CD4-positive, alpha-beta T cell treated with Interleukin-10 for 1 hour (primary cell): ENCODE measurements at places on chromosomes 11 and 22.

DNA sequence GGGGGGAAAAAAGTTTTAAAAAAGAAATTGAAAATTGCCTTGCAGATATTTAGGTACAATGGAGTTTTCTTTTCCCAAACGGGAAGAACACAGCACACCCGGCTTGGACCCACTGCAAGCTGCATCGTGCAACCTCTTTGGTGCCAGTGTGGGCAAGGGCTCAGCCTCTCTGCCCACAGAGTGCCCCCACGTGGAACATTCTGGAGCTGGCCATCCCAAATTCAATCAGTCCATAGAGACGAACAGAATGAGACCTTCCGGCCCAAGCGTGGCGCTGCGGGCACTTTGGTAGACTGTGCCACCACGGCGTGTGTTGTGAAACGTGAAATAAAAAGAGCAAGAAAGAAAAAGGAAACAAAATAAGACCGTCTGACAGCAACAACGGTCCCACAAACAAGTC lies 964.9 kb downstream of the NTM start:
- no peak for DNase-seq

DNA sequence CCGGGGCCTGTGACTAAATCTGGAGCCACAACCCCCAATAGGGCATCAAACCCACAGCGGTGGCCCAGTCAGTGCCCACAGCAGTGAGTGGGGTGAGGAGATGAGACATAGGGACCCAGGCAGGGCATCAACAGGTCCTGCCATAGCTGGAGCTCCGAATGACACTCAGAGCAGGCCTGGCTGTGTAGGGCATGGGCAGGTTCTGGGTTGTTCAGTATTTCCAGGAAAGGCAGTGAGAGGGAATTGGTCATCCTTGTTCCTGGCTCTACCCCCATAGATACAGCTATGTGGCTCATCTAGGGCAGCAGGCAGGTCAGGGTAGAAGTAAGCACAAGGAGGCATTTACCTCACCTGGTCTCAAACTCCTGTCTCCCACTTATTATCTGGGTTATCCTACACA lies 126.6 kb downstream of the BUD13 start:
- no peak for DNase-seq

- DNase-seq: no peak
Observed at GRCh38 chr11:128251140-128251539, 336.2 kb downstream of the ETS1 start.

- no peak for DNase-seq
Observed at GRCh38 chr11:69008737-69009440, 4.2 kb downstream of the MRGPRF start.

DNA sequence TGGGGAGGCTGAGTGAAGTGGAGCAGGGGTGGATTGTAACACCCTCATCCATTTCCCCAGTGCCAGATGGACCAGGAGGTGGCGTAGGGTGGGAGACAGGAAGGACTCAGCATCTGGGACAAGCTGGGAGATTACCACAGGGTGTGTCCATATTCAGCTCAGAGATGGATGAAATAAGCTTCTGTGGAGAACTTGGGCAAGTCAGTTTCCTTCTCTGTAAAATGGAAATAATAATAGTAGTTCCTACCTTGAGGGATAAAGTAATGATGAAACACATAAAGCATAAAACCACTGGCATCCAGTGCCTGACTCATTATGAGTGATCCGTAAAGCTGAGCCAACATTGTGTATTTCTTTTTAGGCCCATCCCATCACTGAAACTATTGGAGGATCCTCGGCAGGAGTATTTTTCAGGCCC lies 607 bp upstream of the ROBO4 start:
- no peak for DNase-seq

DNA sequence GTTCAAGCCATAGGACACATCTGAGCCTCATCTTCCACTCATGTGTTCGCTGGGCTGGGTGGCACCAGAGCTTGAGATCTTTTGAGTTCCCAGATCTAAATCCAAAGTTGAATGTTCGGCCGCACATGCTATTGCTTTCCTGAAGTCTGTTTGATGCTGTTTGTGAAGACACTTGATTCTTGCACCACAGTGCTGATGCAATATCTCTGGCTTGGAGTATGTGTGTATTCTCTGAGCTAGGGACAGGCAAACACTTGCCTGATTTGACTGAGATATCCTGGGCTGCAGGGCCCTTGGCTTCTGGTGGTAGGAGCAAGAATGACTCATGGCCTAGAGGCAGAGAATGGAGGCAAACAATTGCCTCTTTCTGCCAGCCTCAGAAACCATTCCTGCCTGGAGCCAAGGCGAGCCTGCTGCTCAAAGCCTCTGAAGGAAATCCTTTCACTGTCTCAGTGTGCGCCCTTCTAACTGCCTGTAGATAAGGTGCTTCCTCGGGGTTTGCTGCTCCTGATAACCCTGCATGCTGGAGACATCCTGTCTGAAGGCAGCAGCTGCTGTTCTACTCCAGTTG lies 73.0 kb downstream of the CYB5R2 start:
- no peak for DNase-seq

GRCh38 chr11:11171854-11172253 lies 181.2 kb downstream of the CSNK2A3 start:
- peak; percentile 72 for DNase-seq

GRCh38 chr11:13114566-13115379 lies 105.7 kb downstream of the RASSF10 start:
- DNase-seq: no peak

DNA sequence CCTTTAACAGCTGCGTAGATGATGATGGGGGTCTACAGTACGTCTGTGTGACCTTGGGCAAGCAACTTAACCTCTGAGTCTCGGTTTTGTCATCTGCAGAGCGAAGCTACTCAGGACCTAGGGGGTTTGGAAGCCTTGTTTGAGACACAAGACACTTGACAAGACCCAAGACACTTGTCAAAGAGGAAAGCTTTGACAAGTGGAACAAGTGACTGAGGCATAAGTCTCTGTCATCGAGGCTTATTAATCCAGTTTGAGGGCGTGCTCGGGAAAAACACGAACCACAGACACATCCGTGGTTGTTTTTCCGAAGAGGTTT lies 732 bp upstream of the PC start:
- no peak for DNase-seq

DNA sequence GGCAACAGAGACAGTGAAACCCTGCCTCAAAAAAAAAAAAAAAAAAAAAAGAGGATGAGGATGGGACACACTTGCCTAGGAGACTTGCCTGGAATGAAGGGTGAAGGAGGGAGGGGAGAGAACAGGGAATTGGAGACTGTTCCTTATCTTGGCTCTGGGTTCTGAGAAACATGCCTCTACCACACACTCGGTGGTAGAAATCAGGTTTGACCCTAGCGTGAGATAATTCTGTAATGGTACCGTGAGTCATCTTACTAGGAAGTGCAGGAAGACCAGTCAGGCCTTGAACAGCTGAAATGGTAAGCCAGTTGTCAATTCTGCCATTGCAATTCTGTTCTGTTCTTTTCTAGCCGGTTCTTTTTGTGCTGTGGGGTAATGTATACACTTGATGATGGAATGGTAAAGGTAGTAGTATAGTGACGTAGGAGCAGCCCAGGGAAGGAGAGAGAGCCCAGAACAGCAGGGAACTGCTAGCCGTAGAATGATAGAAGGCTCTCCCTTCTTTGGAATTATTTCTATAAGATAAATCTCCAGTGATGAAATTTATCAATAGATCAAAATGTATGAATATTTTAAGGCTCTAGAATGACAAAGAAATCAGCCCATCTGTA lies 3.9 kb upstream of the AMBRA1 start:
- no peak for DNase-seq

- peak; percentile 84 for DNase-seq
Observed at GRCh38 chr11:18243783-18244362, 4.6 kb downstream of the SAA2 start.

GRCh38 chr11:61293867-61294716 lies 1.0 kb downstream of the VWCE start:
- peak; percentile 3 for DNase-seq

- DNase-seq: no peak
Observed at GRCh38 chr22:17065433-17065832, 19.4 kb upstream of the IL17RA start.

DNA sequence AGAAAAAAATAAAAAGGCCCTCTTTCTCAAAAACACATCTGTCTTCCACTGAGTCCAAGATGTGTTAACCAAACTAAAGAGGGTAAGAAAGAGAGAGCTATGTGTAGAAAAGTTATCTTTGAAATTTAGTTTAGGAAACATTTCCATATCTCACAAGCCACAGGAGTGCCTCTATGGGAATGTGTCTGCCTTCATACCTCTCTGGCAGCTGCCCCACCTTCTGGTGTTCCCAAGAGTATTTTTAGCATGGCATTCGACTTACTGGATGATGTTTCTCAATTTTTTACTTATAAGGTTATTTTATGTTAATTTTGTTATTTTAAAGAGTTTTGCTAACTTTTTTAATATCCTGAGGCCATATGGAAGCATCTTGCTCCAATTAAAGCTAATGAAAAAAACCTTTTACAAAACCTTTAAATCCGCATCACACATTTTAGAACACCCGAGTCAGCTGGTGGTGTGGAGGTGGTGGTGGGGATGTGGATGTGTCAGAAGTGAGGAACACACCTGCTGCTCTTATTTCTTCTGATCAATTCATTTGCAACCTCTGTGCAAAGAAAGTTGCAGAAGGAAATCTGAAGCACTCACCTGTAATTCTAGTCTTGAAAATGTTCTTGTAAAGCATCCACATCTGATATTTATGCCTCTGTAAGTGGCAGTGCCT lies 112.2 kb downstream of the NCAM1 start:
- no peak for DNase-seq

- no peak for DNase-seq
Observed at GRCh38 chr11:34124885-34125668, 19.6 kb downstream of the NAT10 start.

- DNase-seq: no peak
Observed at GRCh38 chr22:25775531-25775930, 33.5 kb downstream of the MYO18B start.
